HS-27A (cell line): ENCODE measurements at places on chromosomes 16 and 17.

- no peak for DNase-seq
Observed at GRCh38 chr16:12016291-12016947, 39.9 kb downstream of the SNX29 start.

GRCh38 chr16:87317750-87318644, 805 bp upstream of the C16orf95 start:
- DNase-seq, result peak; percentile 31

DNA sequence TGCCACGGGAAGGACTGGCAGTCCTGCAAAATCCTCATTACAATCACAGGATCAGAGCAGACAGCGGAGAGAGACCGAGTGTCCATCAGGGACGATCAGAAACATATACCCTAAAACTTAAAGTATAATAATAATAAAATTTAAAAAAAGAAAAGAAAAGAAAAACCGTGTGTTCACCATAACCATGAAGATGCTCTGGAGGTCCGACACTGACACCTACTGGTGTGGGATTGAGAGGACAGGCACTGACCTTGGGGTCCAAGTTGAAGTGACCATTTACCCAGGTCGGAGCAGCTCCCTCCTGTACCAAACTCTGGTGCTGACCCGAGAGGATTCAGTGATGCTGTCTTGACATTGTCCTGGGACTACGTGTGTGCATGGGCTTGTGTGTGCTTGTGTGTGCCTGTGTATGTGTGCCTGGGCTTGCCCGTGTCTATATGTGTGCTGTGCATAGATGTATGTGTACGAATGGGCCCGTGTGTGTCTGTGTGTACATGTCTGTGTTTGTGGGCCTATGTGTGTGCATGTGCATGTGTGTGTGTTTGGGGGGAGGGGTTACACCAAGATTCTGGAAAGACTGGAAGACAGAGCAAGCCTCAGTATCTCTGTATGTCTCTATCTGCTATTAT, 10.0 kb upstream of the CD300LD start:
- DNase-seq, result no peak

DNA sequence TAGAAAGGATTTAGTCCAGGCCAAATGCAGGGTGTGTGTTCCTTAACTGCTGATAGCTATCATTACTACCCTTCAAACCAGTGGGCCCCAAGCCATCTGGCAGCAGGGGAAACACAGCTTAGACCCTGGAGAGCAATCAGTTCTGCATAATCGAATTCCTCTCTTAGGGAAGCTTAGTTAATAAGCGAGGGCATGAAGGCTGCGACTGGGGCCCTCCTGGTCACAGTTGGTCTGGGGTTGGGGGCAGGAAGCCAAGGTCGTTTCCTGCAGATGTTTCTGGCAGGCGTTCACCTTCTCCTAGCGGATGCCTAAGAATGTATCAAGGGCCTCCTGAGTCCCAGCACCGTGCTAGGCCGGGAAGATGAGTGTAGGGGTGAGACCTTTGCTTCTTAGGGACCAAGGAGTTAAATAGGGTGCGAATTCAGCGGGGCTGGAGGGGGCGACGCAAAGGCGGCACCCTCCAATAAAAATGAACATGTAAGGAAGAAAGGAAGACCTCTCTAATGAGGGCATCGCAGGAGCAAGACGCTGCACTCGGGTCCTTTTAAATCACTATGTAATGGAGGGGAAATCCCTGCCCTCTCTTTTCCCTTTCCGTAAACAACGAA, 16.5 kb upstream of the EEF2K start:
- no peak for DNase-seq

DNA sequence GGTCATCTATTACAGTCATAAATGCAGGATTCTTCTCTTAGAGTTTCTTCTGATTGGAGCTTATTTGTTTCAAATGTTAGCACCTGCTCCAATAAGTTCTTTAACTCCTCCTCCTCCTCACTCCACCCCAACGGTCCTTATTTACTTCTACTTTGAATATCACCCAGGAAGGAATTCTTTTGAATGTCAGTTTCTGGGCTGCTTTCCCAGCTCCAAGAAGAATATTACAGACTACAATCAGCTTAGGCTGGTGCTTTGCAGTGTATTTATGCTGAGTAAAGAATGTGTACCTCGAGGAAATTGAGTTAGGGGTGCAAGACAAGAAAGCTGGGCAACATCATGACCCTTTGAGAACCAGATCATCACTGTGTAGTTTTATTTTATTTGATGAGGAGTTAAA, 30.8 kb downstream of the MAP3K3 start:
- DNase-seq, result no peak

- DNase-seq, result no peak
Observed at GRCh38 chr16:3610698-3611145, 684 bp downstream of the SLX4 start.

GRCh38 chr17:38363016-38363415, 11.4 kb downstream of the SOCS7 start:
- no peak for DNase-seq
